ENCODE measurements at places on chromosomes 2 and 18. TPM values are rescaled to one million over a fixed set of nuclear protein-coding genes. Genes with fewer than 3 reads are reported as not detected.

Gene ABCG5
- not detected for total RNA-seq

Gene GCG
- total RNA-seq, result not detected

Gene CDH20
- 0.07 TPM for total RNA-seq

Gene TEX44
- total RNA-seq, result not detected

Gene SERPINB2
- total RNA-seq, result 5.7 TPM

All from mammary microvascular endothelial cell (primary cell).